COLO829 (cell line): ENCODE measurements at places on chromosomes 7 and 10.

GRCh38 chr10:69312528-69312927 is 34.2 kb downstream of the HK1 start:
- no peak for DNase-seq

DNA sequence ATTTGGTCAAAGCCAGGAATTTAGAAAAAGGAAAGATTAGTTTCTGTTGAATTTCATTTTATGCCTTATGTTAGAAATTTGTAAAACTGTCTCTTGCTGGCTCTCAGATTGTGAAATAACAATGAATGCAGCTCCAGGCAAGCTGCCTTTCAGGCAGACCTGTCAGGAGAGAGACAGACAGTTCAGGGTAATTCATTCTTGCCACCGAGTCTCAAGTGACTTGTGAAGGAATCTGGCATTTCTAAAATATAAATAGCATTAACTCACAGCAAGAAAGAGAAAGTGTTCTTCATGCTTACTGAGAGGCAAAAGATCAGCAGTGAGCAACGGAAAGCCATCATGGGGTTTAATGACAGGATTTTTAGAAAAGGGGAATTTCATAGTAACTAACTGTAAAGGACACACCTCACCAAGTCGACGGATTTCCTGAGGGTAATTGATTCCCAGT is 442.3 kb upstream of the AKR1E2 start:
- DNase-seq: no peak

DNA sequence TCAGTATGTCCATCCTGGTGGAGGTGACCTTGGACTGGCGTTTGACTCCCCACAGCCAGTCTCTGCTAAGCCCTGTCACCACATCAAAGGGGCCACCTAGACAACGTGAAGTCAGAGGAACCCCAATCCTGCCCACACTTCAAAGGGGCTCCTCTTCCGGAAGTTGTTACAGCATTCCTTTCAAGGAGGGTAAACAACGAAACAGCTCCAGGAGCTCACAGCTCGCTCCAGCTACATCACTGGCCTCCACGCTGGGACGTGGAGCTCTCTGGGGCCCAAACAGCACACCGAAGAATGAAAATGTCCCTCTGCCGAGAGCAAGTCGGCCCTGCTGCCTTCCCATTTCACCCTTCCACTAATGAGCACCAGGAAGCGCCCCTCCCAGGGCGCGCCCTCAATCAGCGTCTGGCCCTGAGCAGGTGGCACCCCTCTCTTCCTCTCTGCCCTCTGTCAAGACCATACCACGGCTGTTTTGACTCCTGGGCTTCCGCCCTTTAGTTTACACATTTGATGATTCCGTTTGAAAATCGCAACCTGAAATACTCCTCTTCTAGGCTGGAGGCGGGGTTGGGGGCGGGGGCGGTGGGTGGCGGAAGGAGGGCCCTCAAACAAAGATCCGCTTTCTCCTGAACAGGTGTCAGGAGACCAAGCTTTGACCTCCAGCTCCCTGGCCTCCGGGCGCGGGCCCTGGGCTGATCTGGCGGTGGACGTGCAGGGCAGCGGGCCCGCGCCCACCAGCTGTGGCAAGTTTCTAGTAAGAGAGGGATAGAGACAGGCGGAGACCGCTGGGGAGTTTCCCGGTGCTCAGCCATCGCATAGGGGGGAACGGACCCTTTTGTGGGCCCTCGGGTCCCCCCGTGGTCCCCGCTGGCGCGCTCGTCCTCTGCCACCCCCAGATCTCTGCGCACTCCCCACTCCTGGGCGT is 53.1 kb upstream of the KDM7A start:
- DNase-seq: no peak

- no peak for DNase-seq
These were observed 59.9 kb upstream of the COBL start for GRCh38 chr7:51376420-51377092.

- DNase-seq: no peak
These were observed 52.5 kb upstream of the GRB10 start for GRCh38 chr7:50835156-50835555.

GRCh38 chr7:83427884-83428283 is 221.1 kb downstream of the SEMA3E start:
- DNase-seq: no peak

DNA sequence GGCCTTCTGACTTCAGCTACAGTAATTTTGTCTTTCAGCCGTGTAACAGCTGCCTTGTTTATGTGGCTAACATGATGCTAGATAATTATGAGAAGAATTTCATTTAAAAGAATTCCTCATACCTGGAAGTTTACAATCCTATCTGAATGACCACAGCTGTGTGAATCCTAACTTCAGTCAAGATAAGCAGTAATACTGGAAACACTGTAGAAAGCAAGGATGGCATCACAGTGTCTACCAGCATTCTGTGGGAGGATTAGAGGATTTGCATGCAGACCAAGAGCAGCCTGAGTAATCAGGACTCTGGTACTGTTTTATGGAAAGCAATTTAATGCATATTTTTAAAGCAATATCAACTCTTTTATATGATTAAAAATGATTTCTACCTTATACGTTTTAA is 282.4 kb downstream of the EXOC4 start:
- DNase-seq: no peak

- DNase-seq: no peak
These were observed 2.9 kb upstream of the CDK14 start for GRCh38 chr7:90593205-90593604.

- no peak for DNase-seq
These were observed 475.2 kb upstream of the CELF2 start for GRCh38 chr10:10542477-10542876.
